CD4-positive, alpha-beta T cell (primary cell): ENCODE measurements at places on chromosomes 3 and 15. TPM values are rescaled to one million over a fixed set of nuclear protein-coding genes. Genes with fewer than 3 reads are reported as not detected.
A peak's percentile ranks its signal among the peaks of the same experiment; 100 is the strongest.

GRCh38 chr3:150073513-150073912, 102.8 kb upstream of the PFN2 start:
- no peak for DNase-seq

DNA sequence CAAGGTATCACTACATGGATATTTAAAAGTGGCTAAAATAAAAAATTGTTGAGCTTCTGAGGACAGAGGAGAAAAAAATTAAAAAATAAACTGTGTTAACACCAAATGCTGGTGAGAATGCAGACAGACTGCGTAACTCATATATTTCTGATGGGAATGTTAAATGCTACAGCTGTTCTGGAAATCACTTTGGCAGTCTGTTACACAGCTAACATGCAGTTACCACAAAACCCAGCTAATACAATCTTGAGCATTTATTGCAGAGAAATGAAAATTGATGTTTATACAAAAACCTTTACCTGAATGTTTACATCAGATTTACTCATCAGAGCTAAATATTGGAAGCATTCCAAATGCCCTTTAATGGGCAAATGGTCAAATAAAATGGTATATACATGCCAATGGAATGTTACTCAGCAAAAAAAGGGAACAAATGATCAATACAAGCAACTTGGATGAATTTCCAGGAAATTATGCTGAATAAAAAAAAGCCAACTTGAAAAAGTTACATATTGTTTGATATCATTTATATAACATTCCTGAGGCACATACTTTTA, 24.6 kb downstream of the MNS1 start:
- no peak for DNase-seq

- DNase-seq: no peak
These were observed 78.9 kb downstream of the IQSEC1 start for GRCh38 chr3:12994357-12994606.

CFAP161 gene
- total RNA-seq: not detected

NMNAT3 gene
- total RNA-seq: 1.9 TPM

NME9 gene
- total RNA-seq: not detected

PLSCR5 gene
- not detected for total RNA-seq

SLC28A1 gene
- not detected for total RNA-seq

NOX5 gene
- total RNA-seq: not detected

- DNase-seq: no peak
These were observed 138.3 kb upstream of the AGBL1 start for GRCh38 chr15:85941186-85941855.

GRCh38 chr15:99564221-99565048, 1.3 kb upstream of the MEF2A start:
- no peak for DNase-seq

- DNase-seq: no peak
These were observed 839.8 kb downstream of the NTRK3 start for GRCh38 chr15:87416591-87417257.

AP3B2 gene
- total RNA-seq: 0.25 TPM

GRCh38 chr15:36024031-36024688, 478.2 kb upstream of the DPH6 start:
- no peak for DNase-seq

DNA sequence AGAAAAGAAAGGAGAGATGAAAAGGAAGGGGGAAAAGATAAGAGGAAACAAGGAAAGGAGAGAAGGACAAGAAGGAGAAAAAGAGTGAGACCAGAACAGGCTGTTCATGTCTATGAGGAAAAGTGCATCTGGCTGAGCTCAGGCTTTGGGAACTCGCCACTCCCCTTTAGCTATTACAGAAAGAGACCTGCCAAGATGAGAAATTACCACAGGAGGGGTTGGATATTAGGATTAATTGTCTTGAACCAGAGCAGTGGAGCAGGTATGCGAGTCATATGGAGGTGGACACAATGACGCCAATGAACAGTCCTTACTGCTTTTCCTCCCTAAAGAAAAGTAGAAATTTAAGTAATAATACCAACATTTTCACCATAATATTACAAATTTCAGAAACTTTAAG, 577.0 kb upstream of the ARRDC4 start:
- no peak for DNase-seq

EPM2AIP1 gene
- total RNA-seq: 27.7 TPM

PROS1 gene
- total RNA-seq: not detected

- no peak for DNase-seq
These were observed 151.9 kb upstream of the FEZF2 start for GRCh38 chr3:62525281-62525680.

DNA sequence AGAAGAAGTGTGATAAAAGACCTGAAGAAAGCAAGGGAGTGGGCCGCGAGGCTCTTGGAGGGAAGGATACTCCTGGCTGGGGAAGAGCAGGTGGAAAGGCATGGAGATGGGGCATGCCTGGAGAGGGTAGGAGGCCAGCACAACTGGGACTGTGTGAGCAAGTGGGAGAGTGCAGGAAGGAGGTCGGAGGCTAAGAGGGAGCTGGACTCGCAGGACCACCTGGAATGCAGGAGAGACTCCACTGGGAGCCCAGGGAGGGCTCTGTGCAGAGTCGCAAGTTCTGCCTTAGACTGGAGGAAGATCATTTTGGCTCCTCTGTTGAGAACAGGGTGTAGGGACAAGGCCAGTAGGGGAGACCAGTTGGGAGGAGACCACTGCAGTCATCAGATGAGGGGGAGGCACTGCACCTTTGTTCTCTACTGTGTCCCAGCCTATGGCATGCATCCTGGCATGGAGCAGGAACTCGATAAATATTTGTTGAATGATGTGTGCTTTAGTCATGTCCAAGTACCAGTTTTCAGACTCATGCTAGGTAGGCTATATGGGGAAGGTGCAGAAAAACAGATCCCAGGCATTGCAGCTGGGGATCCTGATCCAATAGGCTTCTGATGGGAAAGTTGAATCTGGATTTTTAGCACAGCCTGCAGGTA, 13.7 kb downstream of the FAM107A start:
- no peak for DNase-seq

GRCh38 chr3:195907684-195907933, 742 bp downstream of the TNK2 start:
- peak; percentile 71 for DNase-seq

ZNF445 gene
- 6.6 TPM for total RNA-seq

DNA sequence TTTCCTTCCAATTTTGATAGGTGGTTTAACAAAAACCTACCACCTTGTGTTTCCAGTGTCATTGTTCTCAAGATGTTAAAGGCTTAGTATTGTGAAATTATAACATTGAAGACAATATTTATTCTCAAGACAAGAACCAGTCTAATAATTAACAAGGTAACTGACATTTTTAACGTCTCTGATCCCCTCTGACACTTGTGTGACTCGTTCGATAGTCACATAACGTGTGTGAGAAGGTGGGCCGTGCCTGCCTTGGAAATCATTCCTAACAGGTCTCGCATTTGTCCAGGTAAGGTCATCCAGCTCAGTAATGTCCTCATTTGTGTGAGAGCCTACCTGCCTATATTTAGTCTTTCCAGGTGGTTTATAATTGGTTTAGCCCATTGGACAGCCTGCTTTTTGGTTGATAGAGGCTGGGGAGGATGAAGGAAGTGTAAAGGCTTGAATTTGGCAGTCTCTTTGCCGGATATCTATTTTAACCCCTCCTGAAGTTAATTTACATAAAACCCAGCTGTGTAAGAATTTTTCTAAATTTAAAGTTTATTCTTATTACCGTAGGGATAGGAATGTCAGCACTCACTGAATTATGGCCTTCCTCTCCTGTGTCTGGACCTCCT, 94.4 kb downstream of the AKAP13 start:
- DNase-seq: no peak

DNA sequence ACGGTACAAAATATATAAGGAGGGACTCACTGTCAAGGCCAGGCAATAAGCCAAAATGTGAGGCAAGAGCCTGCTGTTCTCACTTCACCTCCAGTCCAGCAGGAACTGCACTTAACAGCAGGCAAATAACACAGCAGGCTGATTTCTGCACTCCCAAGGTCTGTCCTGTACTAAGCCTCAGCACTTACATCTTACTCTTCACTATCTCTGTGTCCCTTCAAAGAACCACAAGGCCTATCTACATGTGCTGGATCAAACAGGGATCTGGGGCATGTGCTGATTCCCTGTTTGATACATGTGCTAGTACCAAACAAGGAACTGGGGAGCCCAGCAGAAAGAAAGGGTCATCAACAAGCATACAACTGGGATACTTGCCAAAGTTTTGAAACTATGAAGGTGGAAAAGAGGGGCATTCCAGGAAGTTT, 22.2 kb downstream of the UACA start:
- DNase-seq: no peak

- no peak for DNase-seq
These were observed 379.8 kb downstream of the LPP start for GRCh38 chr3:188533612-188534357.

- DNase-seq: no peak
These were observed 144.7 kb downstream of the TPRG1 start for GRCh38 chr3:189316296-189317019.

PPM1L gene
- total RNA-seq: 3.0 TPM

DNA sequence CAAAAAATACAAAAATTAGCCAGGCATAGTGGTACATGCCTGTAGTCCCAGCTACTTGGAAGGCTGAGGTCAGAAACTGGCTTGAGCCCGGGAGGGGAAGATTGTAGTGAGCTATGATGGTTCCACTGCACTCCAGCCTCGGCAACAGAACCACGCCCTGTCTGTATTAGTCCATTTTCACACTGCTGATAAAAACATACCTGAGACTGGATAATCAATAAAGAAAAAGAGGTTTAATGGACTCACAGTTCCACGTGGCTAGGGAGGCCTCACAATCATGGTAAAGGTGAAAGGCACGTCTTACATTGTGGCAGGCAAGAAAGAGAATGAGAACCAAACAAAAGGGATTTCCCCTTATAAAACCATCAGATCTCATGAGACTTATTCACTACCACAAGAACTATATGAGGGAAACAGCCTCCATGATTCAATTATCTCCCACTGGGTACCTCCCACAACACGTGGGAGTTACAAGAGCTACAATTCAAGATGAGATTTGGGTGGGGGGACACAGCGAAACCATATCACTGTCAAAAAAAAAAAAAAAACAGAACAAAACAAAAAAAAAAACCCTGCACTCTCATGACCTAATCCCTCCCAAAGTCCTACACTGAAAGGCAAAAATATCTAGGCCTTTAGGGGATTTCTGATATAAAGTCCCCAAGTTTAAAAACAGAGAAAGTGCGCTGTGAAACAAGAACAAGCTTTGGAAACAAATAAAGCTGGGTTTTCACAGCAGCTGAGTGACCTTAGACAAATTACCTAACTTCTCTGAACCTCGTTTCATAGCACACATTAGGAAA, 224.7 kb downstream of the IGSF11 start:
- DNase-seq: no peak
